ENCODE measurements at places on chromosomes 12 and 14.

DNA sequence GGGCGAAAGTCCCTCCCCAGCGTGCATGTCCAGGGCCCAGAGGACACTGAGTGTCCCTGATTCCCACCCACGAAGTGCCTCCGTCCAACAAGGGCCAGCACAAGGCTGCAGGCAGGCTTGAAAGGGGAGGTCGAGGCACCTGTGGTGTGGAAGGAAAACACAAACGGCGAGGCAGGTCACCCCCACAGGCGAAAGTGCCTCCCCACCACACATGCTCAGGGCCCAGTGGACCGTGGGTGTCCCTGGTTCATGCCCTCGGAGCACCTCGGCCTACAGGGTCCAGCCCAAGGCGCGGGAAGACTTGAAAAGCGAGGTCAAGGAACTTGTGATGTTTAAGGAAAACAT, 370.4 kb downstream of the ALG10 start:
- DNase-seq: no peak

GRCh38 chr14:99862136-99862535, 68.9 kb downstream of the EML1 start:
- no peak for DNase-seq

GRCh38 chr12:49794021-49794420, 34.2 kb downstream of the NCKAP5L start:
- no peak for DNase-seq

- no peak for DNase-seq
Measured at GRCh38 chr14:72419226-72419775, 474.6 kb downstream of the DPF3 start.

DNA sequence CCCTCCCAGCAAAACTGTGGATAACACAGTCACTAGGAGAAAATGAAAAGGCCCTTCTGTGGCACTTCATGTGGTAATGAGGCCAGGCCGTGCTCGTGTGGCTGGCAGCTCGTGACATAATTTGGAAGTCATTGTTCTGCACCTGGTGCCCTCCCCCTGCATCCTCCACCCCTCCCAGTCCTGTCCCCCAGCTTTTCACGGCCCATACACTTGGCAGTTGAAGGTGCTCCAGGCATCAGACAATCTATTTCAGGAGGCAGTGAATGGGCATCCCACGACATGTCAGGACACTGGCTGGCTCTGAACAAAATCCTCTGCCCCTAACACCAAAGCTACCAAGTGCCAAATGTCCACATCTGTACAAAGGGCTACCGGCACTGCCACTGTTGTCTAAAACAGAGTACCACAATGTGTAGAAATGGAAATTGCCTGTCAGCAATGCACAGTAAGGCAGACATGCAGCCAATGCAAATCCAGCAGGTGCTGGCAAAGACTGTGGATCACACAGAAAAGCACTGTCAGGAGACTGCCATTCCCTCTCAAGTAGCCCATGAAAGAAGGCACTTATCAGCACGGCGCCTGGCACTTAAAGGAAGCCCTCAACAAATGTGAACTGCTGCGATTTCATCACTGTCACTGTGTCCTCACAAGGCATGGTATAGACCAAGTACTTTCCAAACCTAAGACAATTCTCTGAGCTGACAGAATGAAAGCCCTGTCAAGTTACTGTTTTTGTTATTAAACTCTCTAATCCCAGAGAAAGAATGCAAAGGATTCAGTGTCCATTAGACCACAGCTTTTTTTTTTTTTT, 39.1 kb downstream of the CORO1C start:
- peak; percentile 5 for DNase-seq

DNA sequence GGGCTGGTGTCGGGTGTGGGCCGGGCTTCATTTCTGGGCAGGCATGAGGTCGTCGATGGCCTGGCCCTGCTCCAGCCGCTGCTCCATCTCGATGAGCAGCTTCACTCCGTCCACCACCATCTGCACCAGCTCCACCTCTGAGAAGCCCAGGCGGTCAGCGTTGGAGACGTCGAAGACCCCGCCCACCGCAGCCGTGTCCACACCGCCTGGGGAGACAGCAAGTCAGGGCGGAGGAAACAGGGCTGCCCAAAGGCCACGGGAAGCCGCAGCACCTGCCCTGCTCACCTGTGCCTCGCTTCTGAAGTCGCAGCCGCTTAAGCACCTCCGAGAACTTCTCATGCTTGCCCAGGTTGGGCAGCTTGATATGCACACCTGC, 2.8 kb downstream of the CKB start:
- DNase-seq: no peak

All from effector memory CD8-positive, alpha-beta T cell (primary cell).